T follicular helper cell (primary cell): ENCODE measurements at places on chromosomes 1 and 21.

DNA sequence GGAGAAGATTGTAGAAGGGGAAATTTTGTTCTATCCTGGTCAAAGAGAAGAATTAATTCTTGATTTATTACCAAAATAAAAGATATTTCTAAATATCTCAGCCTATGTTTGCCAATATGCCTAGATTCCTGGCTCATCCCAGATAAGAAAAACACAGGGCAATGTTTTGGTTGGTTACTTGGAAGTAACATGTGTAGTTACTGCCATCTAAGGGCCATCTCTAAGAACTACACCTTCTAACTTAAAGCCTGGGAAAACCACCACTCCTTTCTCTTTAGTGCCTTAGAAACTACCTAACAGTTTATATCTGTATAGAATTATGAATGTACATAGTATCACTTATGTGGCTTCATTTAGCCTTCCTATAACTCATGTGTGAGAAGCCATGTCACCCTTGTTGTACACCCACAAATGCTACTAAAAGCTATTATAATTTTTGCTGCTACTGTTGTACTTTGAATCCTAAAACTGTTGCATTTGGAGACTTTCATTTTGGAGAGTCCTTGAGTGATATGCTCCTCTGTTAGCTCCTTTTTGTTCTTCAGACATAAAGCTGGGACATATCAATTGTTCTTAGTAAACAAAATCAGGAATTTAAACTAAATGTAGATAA, 4.5 kb downstream of the AIM2 start:
- no peak for DNase-seq

DNA sequence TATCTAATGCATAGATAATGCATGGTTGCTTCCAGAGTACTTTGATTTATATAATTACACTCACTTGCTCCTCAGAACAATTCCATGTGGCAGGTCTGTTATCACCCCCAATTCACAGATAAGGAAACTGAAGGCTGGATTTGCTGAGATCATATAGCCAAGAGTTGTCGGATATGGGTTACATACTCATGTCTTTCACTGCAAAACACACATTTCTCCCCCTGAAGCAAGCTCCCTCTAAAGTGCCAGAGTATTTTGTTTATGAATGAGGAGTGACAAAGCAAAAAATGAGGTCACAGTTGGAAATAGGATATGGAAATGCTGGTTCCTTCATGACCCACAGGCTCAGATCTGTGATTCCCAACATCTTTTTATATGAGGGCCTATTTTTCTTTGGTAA, 134.2 kb downstream of the ROR1 start:
- no peak for DNase-seq

GRCh38 chr1:208154679-208155642, 89.2 kb downstream of the PLXNA2 start:
- no peak for DNase-seq

GRCh38 chr1:18881642-18882431, 20.5 kb downstream of the ALDH4A1 start:
- DNase-seq: no peak

DNA sequence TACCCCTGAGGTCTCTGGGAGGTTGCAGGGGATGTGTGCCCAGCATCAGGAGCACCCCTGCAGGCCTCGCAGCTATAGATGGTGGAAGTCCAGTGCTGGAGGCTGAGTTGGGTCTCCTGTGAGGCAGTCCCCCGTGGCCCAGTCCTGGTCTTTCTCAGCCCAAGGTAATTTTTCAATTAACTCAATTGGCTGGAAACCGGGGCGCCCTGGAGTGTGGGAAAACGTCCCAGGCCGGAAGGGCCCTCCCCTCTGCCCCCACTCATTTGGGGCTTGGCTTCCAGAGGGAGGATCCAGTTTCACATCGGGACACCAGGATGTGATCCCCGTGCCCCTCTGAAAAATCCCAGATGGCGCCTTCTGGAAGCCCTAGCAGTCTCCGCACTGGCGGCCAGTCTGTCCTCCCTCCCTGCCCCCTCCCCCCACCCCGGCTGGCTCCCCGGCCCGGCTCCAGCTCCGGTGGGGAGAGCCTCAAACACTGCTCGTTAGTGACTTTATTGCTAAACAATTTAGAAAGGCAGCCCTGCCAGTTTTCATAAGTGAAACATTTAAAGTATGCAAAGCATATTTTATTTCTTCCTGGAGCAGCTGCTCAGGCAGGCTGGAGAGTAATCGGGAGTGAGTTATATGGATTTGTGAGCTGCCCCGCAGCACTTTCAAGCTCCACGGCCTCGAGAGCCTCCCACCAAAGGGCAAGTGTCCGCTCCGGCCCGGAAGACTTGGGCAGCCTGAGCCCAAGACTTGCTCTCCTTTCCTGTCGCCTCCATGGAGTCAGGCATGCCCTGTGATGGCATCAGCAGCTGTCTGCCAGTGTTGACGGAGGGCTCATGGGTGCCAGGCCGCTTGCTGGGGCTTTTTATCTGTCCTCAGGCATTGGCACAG, 208.2 kb upstream of the TMEM51 start:
- DNase-seq: no peak

- DNase-seq: no peak
Observed at GRCh38 chr1:206776229-206776628, 3.9 kb upstream of the IL10 start.

DNA sequence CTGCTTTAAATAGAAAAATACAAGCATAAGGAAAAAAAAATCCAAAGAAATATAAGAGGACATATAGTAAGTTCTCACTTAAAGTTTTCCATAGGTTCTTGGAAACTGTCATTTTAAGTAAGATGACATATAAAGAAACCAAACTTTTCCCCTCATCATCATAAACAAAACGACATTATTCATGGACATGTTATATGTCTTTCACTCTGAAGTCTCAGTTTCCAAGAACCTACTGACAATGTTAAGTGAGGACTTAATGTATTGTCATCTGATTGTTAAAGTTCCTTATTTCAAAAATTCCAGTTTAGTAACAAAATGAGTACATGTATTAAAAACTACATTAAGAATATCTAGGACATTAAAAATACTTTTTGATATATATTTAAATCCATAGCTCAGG, 69.6 kb upstream of the GFI1 start:
- DNase-seq: no peak
